Fibroblast of mammary gland (primary cell): ENCODE measurements at places on chromosomes 7 and 10.

- no peak for DNase-seq
Measured at GRCh38 chr10:45418417-45418848, 44.4 kb downstream of the ALOX5 start.

DNA sequence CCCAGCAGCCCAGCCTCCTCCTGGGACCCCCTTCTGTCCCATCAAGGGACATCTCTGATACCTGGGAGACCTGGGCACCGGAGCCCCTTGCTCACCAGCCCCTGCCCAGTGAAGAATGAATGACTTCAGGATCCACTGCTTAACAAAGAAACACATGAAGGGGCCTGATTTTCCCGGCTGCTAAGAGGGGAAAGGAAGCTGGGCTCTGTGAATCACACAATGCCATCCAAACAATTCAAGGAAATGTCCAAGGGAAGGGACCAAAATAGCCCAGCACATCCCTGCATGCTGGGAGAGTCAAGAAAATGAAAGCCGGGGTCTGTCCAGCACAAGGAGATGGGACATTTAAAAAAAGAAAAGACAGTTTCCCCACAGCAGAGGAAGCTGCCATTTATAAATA is 128.7 kb upstream of the JCAD start:
- no peak for DNase-seq

GRCh38 chr10:79176052-79176501 is 107.3 kb downstream of the ZMIZ1 start:
- DNase-seq, result peak; percentile 79

DNA sequence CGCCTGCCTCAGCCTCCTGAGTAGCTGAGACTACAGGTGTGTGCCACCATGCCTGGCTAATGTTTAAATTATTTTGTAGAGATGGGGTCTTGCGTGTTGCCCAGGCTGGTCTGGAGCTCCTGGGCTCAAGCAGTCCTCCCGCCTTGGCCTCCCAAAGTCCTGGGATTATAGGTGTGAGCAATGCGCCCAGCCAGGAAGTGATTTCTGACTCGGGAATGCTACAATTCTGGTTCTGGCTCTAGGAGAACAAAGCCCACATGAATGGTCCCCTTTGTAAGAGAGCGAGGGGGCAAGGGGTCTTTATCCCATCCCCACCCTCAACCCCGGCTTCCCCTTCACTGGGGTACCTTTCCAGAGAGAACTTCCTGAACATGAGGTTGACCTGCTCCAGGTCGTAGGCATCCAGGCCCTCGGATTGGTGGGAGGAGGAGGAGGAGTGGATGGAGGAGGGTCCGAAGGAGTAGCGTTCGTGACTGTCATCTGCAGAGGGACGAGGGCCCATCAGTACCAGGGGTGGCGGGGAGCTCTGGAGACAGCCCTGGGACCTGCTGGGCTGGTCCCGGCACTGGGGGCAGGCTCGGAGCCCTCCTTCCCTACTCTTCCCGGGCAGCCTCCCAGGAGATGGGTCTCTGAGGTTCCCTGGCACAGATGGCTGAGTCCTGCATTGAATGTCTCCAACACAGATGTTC is 79.9 kb upstream of the GNA12 start:
- no peak for DNase-seq

DNA sequence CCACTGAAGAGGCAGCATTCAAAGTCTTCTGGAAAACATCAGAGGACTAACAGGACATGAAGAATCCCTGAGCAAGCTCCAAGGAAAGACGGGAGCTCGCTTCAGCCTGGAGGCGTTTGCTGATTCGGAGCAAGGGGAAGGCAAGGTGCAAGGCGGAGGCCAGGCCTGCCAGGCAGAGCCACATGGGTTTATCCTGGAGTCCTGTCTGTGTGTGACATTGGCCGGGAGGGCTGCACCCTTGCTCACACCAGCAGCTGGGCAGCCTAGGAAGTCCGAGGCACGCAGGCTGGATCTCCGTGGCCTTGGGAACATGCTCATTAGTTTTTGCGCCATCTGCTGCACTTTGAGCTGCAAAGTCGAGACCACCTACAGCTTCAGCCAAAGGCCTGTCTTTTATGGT is 22.3 kb upstream of the LARP4B start:
- no peak for DNase-seq

DNA sequence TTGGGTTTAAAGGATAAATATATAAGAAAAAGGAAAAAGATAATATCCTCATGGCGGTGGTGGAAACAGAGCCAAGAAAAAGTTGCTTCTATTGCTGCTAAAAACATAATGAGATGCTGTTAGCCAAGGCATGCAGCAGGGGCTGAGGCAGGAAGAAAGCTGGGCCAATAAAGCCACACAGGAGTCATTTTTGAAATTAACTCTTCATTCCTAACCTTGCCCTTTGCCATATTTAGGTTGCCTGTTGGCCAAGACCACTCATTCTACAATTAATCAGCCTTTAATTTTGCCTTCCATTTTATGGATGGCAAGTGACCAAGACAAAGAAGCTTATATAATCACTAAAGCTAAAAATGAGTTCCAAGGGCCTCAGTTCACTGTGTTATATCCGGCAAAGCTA is 58.2 kb downstream of the ARMH3 start:
- DNase-seq, result no peak

- peak; percentile 51 for DNase-seq
Measured at GRCh38 chr10:4939224-4940072, 23.8 kb upstream of the AKR1C1 start.

DNA sequence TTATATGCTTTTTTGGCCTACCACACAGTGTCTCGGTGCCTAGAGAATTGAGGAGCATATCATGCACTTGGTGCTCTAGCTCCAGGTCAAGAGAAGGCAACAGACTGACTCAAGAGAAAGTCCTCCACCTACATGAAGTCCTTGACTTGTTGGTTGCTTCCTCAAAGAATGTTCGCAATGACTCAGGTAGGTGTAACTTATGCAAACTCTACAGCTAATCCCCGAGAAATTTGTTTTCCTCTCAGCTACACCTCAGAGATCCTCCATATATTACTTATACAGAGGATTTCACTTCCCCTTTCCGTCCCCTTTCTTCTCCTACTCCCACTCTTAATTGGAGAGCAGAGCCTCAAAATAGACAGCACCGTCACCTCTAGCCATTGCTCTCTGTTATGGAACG is 1013.1 kb downstream of the KCNMA1 start:
- no peak for DNase-seq

- DNase-seq, result peak; percentile 60
Measured at GRCh38 chr10:21953585-21954057, 49.9 kb downstream of the DNAJC1 start.

- DNase-seq, result no peak
Measured at GRCh38 chr10:92834331-92834730, 14.0 kb upstream of the EXOC6 start.

DNA sequence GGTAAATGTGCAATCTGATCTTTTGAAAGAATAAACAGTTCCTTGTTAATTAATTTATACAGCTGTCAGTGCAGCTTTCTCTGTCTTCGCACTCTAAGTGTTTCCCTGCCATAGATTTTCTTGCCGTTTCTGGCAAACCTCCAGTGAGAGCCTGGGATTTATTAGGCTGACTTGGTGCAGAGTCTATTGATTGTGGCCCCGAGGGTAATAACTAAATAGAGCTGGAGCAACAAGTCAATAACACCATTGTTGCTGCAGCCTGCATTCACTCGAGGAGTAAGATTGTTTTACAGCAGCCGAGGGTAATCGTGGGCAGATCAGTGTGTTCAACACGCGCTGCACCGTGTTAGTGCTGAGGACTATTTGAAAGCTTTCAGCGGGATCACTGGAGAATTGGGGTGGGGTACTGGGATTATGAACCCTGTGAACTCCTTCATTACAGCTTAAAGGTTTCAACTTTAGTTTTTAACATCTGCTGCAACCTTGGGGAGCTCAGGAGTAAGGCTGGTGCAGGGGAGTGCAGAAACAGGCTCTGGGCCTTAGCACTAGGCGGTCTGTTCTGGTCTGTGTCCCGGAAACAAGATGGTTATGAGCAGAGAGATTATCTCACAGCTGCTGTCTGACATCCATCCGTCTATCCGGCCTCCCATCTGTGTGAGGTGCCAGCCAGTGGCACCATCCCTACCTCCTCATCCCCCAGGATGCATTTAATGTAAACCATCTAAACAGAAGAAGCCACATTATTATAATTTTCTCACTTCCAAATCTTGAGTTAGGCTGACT is 174.0 kb upstream of the TCF7L2 start:
- no peak for DNase-seq

GRCh38 chr7:47198159-47198558 is 383.8 kb downstream of the TNS3 start:
- peak; percentile 46 for DNase-seq

- no peak for DNase-seq
Measured at GRCh38 chr7:22594020-22594419, 94.0 kb upstream of the STEAP1B start.

GRCh38 chr10:34475786-34476185 is 339.3 kb downstream of the PARD3 start:
- DNase-seq, result peak; percentile 21

DNA sequence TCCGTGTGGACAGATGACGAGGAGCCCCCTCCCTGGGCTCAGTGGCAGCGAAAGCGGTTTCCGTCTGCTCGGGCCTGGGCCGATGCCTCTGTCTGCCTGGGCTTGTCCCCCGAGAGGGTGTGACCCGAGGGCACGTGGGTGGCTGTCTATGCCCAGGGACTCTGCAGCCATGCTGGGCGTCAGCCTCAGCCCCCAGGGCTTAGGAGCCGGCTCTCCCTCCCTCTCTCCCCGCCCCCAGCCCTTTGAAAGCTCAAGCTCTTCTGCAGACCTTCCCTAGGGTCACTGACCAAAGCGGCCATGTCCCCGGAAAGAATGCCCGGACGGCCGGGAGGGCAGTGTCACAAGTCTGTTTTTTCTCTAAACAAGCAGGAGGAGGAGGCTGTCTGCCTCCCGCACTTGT is 7.1 kb downstream of the MICALL2 start:
- no peak for DNase-seq

GRCh38 chr10:63801166-63801565 is 280.0 kb downstream of the REEP3 start:
- no peak for DNase-seq

DNA sequence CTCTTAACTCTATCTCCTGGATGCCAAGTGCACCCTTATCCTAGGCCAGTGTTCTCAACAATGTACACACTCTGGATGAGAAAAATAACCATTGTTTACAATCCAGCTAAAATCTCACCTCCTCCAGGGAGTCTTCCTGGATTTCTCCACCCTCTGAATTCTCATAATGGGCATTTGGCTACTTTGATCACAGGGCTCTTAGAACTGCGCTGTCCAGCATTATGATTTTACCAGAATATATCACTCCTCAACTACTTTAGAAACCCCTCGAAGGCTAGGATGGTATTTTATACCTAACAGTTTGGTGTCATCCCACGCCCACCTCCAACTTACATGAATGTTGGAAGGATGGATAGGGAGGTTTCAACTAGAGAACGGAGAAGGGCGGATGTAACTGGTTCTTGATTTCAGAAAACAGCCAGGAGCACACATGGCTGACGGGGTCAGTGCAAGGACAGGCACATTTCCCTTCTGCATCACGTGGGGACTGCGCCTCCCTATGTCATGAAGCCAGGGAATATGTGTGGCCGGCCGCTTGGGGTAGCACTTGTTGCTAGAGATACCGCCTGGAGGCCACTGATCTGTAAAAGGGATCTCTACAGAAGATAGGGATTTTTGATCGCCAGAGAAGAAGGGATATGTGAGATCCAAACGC is 1.2 kb upstream of the ATP6V0E2 start:
- peak; percentile 84 for DNase-seq

DNA sequence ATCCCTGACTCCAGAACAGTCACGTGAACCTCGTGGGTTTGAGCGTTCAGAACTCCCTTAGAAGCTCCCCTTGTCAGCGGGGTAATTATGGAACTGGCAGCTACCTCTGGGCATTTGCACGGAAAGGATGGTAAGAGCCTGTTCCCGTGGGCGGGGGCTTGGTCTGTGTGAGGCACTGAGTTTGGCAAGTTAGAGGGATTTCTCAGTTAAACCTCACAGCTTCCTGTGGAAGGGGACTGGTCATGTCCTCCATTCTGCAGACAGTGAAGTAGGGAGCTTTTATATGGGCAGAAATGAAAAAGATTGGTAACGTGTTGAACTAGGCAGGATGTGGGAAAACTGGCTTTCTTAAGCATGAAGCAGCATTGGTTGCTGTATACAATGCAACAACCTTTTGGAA is 16.0 kb downstream of the PALD1 start:
- no peak for DNase-seq

DNA sequence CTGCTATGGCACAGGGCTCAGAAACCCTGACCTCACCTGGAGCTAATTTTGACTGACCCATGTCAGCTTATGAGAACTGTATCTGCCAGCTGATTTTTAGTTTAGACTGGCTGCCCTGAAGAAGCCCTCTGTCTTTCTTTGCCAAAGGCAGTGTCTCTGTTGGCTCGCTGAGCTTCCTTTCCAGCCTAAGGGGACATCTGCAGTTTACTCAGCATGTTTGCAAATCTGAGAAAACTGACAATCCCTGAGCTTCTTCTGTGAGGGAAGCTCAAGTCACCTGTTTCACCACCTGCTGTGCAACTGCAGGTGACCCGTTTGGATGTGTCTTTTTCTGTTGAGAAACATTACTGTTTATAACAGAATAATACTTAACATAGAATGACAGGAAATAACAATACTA is 46.0 kb downstream of the PRKAR2B start:
- no peak for DNase-seq

- no peak for DNase-seq
Measured at GRCh38 chr7:14480281-14480680, 422.3 kb downstream of the DGKB start.

DNA sequence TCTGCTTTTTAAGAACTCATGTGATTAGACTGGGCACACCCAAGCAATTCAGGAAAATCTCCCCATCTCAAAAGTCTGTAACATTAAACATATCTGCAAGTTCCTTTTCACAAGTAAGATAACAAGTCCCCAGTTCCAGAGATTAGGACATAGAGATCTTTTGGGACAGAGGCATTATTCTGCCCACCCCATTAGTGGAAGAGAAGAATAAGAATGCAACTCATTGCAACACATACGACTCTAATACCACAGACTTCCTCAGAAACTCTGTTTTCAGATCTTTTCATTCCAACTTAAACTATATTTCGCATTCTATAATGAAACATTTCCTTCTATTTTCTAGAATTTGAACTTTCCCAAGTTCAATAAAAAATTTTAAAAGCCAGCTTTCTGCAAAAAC is 137.7 kb downstream of the SEMA3C start:
- no peak for DNase-seq
